IMR-90 (cell line): ENCODE measurements at places on chromosomes 16 and 17. TPM values are rescaled to one million over a fixed set of nuclear protein-coding genes. Genes with fewer than 3 reads are reported as not detected.

DNA sequence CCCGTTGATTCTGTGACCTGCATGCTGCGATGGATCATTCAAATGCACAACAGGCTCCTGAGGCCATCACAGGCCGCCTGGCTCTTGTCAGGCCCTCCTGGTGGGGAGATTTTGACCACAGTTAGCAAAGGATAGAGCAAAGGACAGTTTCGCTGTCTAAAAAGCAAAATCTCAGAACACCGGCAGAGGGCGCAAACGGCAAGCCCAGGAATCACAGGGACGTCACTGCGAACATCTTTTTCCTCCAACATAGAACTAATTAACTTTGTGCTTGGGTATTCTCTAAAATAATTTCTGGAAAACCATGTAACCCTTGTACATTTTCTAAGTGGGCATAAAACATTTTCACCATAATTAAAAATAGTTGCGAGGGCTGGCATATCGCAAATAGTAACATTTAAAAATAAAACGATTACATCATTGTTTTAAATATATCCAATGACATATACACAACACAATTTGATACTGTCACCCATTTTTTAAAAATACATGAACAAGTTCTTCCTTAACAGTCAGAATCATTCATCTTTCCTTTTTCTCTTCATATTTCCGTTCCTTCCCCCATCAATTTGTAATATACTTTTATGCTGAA, 19.7 kb upstream of the SLC47A1 start:
- peak; percentile 60 for DNase-seq
- no peaks in the 10 kb centered on the region for H3K4me1 ChIP-seq
- peaks cover 2% of the 10 kb centered on the region for H3K27me3 ChIP-seq
- no peaks in the 10 kb centered on the region for H3K36me3 ChIP-seq

DNA sequence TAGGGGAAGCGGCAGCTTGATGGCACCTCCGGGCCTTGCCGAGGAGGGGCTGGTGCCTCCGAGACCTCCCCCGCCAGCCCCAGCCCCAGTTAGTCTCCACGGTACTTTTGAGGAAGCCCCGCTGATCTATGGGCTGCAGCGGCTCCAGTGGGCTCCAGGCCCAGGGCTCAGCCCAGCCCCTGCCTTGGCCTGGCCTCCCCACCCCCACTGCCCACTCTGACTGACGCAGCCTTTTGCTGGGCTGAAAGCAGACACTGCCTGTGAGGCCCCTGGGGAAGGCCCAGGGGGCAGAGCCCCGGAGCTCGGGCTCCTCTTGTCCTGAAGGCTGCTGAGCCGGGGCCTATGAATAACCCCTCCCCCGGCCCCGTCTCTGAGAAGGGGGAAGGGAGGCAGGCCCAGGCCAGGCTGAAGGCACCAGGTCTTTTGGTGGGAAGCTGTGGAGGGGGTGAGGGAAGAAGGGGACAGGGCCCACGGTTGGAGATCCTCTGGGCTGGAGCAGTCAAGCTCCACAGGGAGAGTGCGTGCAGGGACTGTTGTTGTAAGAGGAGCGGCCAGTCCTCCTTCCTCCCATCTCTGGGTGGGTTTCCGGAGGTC, 7.5 kb upstream of the SMTNL2 start:
- H3K4me3 ChIP-seq, result no peak overlapping the region
- peaks cover 38% of the 10 kb centered on the region for H3K27me3 ChIP-seq
- no peaks in the 10 kb centered on the region for H3K36me3 ChIP-seq
- H3K4me1 ChIP-seq, result peaks cover 1% of the 10 kb centered on the region; the same call in 1 of the 2 replicates
- DNase-seq, result no peak

GRCh38 chr16:55834049-55834448, 1.2 kb upstream of the CES1 start:
- H3K4me1 ChIP-seq, result no peaks in the 10 kb centered on the region
- no peak overlapping the region for H3K4me3 ChIP-seq
- H3K27ac ChIP-seq, result no peak overlapping the region
- H3K27me3 ChIP-seq, result no peaks in the 10 kb centered on the region; the same call in 1 of the 2 replicates
- DNase-seq, result no peak

FAM171A2 gene
- 3.1 and 3.2 TPM in 2 replicates for total RNA-seq

UNC13D gene
- total RNA-seq, result under 0.01 TPM in 1 of 2 replicates, not detected in the other

DRC7 gene
- not detected in 2 replicates for total RNA-seq

KIAA0753 gene
- total RNA-seq, result 17.6 and 18.3 TPM in 2 replicates

STH gene
- not detected in 2 replicates for total RNA-seq
